CD4-positive, alpha-beta T cell treated with Interleukin-17A for 1 hour (primary cell): ENCODE measurements at places on chromosomes 6 and 20.

- DNase-seq, result no peak
Measured at GRCh38 chr20:706366-706885, 30.8 kb upstream of the SCRT2 start.

GRCh38 chr6:76490456-76490855 lies 418.0 kb upstream of the IMPG1 start:
- no peak for DNase-seq

DNA sequence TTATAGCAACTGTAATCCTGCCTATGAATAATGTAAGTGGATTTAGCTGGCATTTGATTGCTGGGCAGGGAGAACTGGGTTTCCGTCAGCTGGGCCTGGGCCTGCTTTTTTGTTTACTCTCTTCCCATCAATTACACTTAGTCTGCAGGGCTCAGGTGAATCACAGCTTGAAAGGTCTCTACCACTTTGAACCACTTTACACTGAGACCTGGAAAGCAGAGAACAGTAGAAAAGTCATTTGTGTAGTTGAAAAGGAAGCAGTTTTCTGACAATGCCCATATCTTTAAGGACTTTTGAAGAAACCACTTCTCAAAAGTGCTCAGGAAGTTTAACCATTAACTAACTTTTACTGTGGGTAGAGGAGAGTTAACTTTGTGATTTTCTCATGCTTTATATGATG lies 315.4 kb upstream of the SASH1 start:
- DNase-seq, result no peak

DNA sequence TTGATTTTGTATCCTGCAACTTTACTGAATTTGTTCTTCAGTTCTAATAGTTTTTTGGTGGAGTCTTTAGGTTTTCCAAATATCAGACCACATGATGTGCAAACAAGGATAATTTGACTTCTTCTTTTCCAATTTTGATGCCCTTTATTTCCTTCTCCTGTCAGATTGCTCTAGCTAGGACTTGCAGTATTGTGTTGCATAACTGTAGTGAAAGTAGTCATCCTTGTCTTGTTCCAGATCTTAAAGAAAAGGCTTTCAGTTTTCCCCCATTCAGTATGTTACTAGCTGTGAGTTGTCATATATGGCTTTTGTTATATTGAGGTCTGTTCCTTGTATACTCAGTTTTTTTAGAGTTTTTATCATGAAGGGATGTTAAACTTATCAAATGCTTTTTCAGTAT lies 4.6 kb downstream of the MICB start:
- no peak for DNase-seq

DNA sequence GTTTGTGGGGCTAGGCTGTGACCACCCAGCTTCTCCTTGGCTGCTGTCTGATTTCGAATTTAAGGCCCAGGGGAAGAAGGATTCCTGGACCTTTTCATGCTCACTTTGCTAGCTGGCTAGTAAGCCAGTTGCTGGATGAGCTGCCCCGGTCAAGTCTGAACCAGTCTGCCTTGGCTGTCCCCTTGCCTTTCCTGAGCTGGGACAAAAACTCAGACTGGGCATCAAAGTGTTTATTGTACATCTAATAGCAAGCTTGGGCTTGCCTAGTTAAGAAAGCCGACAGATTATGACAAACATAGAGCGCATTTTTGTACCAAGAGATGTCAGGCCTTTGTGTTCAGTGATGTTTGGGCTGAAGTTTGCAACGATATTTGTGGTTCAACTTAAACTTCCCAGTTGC lies 750 bp upstream of the PAK5 start:
- no peak for DNase-seq

DNA sequence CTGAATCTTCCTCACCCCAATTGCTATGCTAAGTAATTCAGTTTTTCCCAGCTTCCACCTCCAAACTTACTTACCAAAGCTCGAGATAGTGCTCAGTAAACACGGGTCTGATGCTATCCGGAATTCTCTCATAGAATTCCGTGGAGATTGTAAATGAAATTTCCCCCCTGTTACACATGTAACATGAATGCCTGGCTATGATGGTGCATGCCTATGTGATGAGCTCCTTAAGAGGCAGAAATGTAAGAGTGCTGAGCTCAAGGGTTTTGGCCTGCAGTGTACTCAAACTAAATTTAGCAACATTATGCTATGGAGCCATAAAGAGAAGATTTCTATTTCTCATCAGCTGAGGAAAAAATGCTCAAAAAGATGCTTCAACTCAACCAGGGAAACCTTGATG lies 133.4 kb upstream of the FUT9 start:
- DNase-seq, result no peak

GRCh38 chr6:15023448-15023847 lies 222.4 kb upstream of the JARID2 start:
- peak; percentile 53 for DNase-seq

GRCh38 chr6:3323148-3323547 lies 64.4 kb downstream of the PSMG4 start:
- no peak for DNase-seq

DNA sequence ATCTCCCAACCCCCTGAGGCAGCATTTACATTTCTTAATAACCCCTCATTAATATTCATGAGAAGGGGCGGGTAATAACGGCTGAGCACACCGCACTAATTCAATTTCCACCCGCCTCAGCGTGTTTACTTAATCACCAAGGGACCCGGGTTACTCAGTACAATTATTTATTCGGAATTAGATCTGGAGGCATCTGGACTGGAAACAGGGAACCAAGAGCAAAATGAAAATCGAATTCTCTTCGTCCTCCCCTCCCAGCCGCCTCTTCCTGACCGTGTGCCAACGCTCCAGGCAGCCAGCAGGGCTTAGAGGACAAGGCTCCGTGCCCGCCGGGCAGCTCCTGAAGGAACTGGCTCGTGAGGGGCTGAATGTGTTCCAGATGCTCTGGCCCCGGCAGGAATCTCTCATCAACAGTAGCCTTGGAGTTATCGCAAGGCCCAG lies 23.5 kb upstream of the CTNNBL1 start:
- no peak for DNase-seq

DNA sequence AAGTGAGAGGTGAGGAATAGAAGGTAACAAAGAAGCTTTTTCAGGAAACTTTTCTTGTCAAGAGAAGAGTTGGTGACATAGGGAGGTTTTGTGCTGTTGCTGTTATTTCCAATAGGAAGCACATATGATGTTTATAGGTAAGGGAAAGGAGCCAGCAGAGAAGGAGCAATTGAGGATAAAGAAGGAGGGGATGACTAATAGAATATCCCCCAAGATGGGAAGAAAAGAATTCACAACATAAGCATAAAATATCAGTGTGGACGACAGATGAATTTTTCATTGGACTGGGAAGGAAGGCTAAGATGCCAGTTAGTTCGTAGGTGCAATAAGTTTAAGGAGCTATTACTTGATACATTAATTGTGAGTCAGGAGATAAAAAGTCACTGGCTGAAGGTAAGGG lies 8.5 kb upstream of the BEND6 start:
- DNase-seq, result no peak

DNA sequence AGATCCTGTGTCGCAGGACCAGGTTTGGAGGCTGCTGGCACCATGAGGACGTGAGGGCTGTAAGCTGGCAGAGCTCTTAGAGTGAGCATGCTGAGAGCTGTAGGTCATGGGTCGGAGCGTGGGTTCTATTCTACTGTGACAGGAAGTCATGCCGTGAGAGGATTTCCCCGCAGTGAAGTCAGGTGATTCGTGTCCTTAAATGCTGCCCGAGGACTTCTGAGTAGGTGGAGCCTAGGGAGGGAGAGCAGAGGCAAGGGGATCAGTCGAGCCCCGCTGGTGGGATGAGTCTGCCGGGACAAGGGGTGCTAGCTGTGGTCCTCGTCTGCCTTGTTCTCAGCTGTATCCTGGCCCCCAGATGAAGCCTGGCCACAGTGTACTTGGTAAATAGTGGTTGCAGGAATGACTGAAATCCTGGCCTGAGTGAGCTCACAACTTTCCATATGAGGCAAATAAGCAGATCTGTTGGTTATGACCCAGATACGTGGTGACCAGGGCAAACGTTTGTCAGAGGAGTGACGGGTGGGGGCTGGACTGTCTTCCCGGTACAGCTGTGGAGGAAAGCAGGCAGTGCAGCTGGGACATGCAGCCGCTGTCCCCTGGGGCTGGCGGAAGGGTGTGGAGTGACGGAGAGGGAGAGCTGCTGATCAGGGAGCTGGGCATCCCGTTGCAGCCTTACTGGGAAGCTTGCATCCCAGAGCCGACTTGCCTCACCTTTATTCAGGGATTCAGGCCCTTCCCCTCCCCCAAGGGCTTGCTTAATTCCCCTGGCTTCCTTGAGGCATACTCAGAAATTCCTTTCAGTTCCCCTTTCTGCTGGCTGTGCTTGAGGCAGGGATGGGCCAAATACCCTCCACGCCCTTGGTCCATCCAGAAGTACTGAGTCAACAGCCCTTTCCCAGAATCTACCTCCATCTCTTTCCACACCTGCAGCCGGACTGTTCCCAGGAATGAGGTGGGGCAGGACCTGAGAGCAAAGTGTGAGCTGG lies 250.9 kb upstream of the RREB1 start:
- DNase-seq, result peak; percentile 20

DNA sequence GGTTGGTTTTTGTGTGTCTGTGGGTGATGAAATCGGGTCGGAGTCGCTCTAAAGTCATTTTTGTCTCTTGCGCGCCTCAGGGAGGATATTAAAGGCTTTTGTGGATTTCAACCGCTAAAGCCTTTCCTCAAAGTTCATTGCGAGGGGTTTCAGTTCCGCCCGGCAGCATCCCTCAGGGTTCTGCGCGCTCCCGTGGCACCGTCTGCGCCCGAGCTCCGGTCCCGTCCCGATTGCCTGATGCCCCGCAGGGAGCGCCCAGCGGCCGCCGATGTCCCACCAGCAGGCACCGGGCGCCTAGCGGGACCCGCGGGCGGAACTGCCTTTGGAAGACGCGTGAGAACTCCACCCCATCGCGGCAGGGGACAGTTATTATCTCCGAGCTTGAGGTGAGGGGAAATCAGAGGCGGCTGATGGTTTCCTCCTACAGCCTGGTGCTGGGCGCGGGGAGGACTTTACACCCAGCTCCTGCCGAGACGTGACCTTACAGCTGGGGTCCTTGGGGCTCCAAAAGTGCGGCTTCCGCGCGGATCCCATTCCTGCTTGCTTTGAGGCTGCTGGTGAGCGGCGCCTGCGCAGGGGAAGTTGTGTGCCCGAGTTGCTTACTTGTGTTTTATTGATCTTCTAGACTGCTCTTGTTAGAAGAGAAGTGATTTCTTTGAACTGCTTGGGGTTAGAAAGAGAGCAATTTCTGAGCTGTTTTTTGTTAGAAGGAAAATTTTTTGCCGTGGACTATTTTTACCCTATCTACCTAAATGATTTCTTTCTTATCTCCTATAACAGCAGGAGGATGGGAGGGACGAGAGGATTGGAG lies 27.1 kb downstream of the ULBP1 start:
- peak; percentile 30 for DNase-seq

GRCh38 chr6:168209420-168209819 lies 110.2 kb downstream of the DACT2 start:
- no peak for DNase-seq

DNA sequence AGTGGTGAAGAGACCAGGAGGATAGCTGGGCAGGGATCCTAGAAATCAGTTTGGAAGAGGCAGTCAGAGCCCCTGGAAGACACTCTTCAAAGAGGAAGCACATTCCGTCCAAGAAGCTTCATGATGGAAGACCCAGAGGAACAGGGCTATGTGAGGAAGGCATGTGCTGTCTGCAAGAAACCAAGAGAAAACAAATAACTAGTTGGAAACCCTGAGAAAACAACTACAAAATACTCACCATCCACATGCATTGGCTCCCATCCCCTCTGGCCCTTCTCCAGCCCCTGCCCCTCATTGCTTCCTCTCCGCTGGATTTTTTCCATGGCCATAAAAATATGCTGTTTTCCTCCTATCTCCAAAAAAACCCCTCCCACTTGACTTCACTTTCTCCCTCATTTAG lies 40.9 kb upstream of the SMOC2 start:
- no peak for DNase-seq

DNA sequence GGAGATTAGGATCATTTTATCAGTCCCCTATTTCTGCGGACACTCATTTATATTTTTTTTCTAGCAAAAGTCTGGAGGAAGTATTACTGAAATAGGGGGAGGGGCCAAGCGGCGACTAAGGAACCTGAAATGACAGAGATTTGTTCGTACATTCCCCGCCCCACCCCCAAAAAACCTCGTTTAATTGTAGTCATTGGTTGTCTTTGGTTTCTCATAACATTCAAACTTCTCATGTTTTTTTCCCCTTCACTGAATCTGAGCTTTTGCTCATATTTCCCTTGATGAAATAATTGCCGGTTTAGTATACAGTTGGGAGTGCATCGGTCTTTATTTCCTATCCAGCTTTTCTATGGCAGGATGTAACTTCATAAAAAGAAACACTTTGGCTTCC lies 768 bp upstream of the FYN start:
- peak; percentile 75 for DNase-seq

DNA sequence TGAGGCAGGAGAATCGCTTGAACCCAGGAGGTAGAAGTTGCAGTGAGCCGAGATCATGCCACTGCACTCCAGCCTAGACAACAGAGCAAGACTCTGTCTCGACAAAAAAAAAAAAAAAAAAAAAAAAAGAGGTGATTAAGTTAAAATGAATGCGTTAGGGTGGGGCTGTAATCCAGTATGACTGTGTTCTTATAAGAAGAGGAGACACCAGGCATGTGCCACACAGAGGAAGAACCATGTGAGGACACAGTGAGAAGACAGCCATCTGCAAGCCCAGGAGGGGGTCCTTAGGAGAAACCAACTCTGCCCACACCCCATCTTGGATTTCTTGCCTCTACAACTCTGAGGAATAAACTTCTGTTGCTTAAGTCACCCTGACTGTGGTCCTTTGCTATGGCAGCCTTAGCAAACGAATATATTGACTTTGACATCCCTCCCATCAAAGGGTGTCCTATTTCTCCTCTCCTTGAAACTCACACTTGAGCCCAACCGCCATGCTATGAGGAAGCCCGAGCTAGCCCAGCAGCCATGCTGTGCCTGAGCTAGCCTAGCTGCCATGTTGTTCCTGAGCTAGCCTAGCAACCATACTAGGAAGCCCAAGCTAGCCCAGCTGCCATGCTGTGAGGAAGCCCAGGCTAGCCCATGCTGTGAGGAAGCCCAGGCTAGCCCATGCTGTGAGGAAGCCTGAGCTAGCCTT lies 15.8 kb upstream of the PPP1R16B start:
- DNase-seq, result no peak

DNA sequence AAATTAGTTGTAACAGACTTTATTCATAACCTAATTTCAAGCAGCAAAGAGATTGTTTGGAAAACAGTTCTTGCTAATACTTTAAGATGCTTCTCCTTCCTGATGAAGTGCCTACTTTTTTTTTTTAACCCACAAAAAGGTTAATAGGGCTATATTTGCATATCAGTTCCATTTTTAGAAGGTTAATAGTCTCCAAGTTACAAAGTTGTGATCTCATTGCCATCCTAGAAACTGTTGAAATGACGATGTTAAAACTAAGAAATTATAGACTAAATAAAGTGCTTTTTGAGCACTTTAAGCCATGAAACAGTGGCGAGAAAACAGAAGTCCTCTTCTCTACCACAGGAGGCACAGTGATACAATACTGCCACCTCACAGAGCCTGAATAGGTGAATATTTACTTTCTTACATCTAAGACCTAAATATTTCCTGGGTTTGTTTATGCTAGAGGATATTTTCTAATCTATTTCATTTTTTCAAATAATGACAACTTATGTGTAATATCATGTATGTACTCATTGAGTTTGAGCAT lies 5.3 kb downstream of the RNF144B start:
- no peak for DNase-seq
